ENCODE measurements at places on chromosomes 5 and 9. TPM values are rescaled to one million over a fixed set of nuclear protein-coding genes. Genes with fewer than 3 reads are reported as not detected.

The SLC46A2 gene
- not detected for total RNA-seq

The GNA14 gene
- total RNA-seq: 1.3 TPM

The GLRA1 gene
- total RNA-seq: not detected

The SLC24A2 gene
- not detected for total RNA-seq

The CCDC69 gene
- 2.4 TPM for total RNA-seq

The VLDLR gene
- total RNA-seq: 8.3 TPM
